Stimulated activated CD4-positive, alpha-beta T cell treated with anti-CD3 and anti-CD28 coated beads, Interleukin-12 subunit alpha, Interleukin-12 subunit beta, amount 100 ng/mL, for 24 hours (primary cell): ENCODE measurements at places on chromosomes 2 and 18.

DNA sequence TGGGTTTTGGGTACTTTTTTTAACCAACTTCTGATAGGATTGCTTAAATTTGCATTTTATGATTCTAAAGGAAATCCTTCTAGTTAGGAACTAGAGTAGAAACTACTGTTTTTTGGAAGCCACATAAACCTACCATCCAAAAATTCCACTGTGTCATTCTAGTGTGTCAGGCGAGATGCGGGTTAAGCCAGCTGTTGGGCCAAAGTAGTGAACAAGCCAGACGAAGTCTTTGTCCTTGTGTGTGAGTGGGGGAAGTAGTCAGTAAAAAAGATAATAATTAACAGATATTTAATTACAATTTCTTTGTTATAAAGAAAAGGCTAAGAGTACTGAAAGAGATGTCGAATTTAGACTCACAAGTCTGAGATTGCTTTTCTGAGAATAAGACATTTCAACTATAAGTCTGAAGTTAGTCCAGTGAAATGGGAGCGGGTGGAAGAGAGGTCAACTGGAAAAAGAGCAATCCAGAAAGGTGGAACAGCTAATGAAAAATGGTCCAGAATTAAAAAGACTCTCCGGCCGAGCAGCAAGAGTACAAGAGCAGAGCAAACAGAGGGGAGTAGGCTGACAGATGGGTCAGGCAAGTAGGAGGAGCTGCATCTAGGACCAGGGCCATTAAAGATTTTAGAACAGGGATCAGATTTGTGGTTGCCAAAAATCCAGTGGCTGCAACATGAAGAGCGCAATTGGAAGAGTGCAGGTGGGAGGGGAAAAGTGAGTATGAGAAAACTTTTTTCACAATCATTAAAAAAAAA lies 1.5 kb downstream of the EPB41L5 start:
- no peak for DNase-seq

DNA sequence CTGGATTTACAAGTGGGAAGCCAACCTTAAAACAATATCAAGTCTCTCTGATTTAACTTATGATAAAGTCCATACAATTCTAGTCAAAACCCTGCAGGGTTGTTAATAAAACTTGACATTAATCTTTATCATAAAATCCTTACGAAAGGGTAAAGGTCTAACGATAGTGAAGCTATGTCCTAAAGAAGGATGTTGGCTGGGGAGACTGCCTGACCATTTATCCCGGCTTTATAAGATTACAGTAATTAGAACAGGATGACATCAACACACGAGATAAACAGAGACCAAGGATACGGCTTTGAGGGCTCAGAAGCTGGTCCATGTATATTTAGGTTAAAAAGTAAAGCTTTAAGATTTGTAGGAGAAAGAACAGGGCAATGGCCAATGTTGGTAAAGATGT lies 189.0 kb upstream of the COPS8 start:
- DNase-seq: no peak

DNA sequence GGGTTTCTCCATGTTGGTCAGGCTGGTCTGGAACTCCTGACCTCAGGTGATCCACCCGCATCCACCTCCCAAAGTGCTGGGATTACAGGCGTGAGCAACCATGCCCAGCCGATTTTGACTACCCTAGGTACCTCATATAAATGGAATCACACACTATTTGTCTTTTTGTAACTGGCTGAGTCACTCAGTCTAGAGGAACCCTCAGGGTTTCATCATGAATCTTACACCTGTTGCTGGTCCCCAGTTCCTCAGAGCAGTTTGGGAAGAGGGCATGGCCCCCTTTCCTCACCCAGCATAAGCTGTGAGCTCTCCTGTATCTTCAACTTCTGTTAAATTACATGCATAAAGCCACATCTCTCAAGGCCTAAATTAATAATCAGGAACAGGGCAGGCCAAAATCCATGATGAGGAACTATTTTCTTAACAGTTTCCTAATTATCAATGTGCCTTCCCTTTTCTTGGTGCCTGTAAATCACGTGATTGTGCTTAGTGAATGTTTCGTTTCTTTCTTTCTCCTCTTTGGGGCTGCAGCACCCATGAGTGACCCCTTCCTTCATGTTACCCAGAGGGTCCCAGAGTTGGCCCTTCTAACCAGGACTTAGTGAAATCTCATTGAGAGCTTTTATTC lies 20.9 kb downstream of the DYSF start:
- DNase-seq: no peak

- DNase-seq: no peak
Measured at GRCh38 chr18:56532176-56532840, 106.1 kb downstream of the TXNL1 start.

DNA sequence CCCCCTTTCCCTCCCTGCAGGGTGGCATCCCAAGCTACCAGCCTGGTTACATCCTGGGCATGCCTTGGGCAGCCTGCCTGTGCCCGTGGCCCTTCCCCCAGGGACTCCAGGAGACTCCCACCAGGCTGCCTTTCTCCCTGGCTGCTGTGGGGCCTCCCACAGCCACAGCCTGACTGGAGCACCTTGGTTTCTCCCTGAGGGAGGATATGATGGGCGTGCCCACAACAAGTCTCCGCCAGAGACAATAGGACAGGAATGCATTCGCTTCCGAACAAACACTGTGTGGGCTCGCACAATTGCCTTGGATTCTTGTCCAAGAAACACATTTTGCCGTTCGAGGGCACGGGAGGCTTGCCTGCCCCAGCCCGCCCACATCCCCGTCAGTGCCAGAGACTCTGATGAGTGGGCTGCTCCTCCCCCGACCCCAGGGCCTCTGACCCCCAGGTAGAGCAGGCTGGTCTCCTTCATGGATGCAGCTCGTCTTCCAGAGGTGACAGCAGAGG lies 102.1 kb downstream of the SMAD7 start:
- DNase-seq: no peak

GRCh38 chr18:68402784-68403183 lies 312.1 kb downstream of the TMX3 start:
- DNase-seq: no peak

DNA sequence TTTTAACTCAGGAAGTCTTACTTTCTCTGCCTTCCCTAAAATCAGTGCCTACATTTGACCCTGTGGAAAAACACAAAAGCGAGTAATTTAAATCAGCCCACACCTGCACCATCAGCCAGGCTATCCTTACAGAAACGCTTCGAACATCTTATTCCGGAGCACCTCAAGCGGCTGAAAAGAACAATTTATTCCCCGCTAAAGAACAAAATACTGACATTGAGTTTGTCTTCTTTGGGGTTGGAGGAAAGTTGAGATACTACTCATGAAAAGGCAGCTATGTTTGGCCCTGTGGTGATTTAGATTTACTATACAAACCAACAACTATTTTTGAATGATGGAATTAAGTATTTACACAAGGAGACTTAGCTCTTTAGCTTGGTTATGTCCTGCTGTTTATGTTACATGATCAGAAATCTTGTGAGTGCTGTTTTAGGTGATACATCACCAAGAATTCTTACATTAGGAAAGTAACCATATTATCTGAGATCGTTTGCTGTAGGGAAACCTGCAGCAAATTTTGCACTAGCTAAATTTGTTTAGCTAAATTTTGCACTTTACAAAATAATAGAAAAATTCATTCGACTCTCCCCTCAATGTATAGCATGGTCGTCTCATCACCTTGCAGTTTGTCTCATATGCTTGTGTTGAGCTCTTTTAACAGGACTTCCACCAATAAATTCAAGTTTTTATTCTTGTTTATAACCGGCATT lies 158.8 kb upstream of the SIX2 start:
- DNase-seq: no peak

DNA sequence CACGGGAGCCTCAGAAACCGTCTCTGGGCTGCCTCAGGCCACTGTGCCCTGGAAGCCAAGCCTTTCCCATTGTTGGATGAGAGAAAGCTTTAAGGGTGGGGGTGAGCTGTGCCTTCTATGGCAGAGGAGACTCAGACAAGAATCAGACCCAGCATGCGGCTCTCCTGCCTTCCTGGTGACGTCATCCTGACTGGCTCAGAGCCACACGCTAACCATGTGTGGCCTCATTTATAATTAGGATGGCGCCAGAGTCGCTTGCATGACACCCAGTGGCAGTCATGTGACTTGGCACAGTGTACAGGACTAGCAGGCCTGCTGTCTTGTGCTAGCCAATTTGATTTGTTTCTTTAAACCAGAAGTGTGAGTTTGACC lies 99.1 kb downstream of the SH3BP4 start:
- no peak for DNase-seq

DNA sequence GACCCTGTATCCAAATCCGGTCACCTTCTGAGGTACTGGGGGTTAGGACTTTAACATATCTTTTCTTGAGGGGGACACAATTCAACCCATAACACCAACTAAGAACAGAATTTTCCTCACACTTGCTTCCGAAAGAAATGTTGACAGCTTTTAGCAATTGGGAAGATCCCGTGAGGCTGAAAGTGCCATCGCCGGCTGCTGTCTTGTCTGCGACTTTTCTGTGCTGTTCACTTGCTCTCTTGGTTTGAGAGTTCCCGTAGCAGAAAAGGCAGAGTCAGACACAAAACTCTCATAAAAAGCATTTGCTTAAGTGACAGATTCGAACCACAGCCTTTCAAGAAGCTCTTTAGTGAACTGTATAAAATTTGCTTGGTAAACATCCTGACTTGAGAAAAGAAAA lies 253.4 kb downstream of the ARHGAP15 start:
- DNase-seq: no peak

GRCh38 chr2:240481720-240482119 lies 46.3 kb downstream of the GPC1 start:
- DNase-seq: no peak

DNA sequence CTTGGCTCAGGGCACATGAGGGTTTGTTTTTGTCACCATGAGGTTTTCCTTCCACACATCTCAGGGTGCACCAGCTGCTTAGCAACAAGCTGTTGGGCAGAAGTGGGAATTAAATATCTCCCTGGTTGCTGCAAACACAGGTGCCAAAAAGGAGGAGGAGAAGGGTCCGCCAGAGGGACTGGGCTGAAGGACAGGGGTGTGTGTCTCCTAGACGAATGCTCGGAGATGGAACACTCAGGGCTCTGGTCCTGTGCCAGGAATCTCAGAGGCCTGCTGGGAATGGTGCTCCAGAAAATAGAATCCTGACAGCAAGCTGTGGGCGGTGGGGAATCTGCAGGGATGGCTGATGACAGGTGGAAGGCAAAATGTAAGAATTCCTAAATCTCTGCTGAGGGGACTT lies 94.5 kb downstream of the VSNL1 start:
- DNase-seq: no peak

- peak; percentile 55 for DNase-seq
Measured at GRCh38 chr2:218217360-218218267, 625 bp downstream of the ARPC2 start.

DNA sequence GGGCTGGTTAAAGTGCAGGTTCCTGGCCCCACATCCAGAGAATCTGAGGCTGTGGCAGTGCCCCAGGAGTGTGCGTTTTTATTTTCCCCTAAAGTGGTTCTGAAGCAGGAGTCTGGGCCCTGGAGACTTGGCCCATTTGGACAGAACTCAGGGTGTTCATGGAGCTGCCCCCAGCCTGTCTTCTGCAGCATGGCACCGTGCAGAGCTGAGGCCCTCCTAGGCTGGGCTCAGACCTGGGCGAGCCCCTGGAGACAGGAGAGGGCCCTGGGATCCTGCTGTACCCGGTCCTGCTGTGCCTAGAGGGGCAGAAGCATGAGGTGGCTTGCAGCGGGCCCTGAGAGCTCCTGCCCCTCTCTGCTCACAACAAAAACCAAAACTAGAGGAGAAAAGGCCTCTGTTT lies 58.8 kb upstream of the B3GNT7 start:
- DNase-seq: no peak

GRCh38 chr18:10300739-10301138 lies 153.7 kb upstream of the APCDD1 start:
- no peak for DNase-seq

- DNase-seq: no peak
Measured at GRCh38 chr2:11541693-11542274, 7.9 kb downstream of the GREB1 start.

DNA sequence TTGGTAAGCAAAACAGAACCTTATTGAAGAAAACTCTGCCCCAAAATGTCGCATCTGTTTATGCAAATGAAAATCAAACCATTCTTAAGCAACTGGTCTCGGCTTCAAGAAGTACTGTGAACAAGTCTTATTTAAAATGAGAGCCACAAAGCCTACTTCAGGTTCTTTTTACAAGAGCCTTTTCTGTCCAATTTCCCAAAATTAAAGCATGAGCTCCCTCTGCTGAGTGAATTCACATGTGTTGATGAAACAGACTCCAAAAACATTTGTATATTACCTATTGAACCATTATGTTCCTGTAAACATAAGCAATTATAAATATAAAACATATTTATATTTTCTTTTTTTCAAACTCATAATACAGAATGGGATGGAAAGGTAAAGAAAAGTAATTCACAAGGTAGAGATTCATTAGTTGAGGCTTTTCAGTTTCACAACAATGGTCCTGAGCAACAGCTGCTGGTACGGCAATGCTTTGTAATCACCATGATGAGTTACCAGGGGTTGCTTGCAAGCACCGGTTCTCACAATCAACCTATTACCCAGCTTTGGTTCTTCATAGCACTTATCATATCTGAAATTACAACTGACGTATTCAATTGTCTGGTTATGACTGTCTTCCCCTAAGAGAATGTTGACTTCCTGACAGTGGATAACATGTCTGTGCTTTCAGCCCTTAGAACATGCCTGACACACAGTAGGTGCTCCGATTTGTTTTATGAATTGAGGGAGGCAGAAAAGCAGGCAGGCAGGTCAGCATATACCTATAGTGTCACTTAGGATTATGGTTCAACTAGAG lies 108.4 kb upstream of the BZW1 start:
- DNase-seq: no peak

DNA sequence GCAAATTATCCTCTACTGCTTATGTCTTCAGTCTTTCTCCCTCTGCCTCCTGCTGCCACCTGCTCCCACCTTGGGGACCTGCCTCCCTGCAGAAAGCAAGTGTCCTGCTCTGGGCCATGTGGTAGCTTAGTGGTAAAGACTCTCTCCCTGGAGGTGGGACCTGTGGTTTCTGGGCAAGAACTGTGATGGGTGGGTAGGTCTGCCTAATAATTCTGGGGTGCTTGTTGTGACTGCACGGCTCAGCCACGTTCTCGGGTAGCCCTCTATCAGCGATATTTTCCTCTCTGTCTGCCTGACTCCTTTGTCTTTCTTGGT lies 16.4 kb upstream of the CD28 start:
- no peak for DNase-seq

DNA sequence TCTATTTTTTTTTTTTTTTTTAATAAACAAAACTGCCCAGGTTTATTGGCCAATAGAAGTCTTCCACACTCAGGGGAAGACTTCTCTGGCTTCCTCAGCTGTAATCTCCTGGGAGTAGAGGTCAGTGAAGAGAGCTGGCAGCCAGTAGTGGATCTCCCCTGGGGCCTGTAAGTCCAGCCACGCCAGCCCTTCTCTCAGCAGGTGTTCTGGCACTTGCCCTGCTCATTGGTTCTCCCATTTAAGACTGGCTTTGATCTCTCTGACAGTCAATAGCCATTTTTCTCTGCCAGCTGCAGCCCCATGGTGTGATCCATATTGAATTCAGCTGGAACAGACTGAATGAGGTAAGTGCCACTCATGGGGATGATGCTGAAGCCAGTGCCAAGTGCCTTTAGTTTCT lies 170.6 kb upstream of the SPHKAP start:
- DNase-seq: no peak
